ENCODE measurements at places on chromosomes 2 and 18.

GRCh38 chr2:24359129-24360049 lies 947 bp downstream of the ITSN2 start:
- DNase-seq, result peak; percentile 12

- DNase-seq, result no peak
Measured at GRCh38 chr2:149290662-149291061, 39.7 kb upstream of the LYPD6 start.

GRCh38 chr2:219451661-219452360 lies 17.2 kb downstream of the SPEG start:
- peak; percentile 46 for DNase-seq

DNA sequence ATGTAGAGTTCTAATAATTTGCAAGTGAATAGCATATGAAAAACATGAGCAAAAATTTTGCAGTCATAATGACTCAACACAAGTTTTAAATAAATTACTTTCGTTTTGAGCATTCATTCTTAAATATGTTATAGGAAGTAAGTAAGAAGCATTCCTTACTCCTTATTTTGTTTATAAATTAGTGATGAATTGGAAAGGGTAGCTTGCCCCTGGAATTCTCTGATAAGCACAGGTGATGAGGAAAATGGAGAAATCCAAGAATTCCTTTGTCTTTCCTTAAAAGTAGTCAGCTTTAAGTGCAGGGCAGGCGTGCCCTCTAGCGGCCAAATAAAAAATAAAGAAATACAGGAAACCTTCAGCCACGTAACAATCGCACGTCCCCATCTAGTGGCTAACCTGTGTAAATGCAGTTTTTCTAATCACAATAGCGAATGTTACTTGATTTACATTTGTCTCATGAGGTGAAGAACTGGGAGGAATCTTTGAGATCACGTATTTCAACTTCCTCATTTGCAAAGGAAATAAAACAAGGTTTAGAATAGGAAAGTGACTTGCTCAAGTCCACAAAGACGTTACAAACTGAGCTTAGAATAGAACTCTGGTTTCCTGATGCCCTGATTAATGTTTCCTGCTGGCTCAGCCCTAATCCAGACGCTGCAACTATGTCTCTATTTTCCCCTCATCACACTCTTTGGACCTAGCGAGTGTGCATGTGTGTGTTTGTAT lies 47.2 kb upstream of the ZNG1B start:
- DNase-seq, result peak; percentile 69
